NCI-H2227 treated with DMSO at 0.1 percent for 48 hours (cell line): ENCODE measurements at places on chromosomes 5 and 9.

DNA sequence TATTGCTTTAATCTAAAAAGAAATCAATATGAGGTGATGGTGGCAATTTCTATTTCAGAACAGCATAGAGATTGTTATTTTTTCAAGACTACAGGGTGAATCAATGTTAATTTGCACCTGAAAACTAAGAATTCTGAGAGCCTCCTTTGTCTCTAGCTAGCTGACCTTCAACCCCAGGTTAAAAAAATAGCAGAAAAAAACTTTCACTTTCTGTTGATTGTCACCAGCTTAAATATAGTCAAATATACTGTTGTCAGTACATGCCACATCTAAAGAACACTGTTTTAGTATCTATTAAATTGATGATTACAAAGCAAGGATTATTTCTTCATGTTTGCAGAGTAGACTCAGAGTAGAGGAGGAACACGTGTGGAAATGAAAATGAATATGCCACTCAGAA is 1371.4 kb downstream of the MAT2B start:
- no peak for DNase-seq

- no peak for DNase-seq
Observed at GRCh38 chr9:112028242-112029221, 131.9 kb downstream of the UGCG start.

- DNase-seq: no peak
Observed at GRCh38 chr5:62059960-62060359, 246.0 kb upstream of the KIF2A start.

GRCh38 chr5:44028226-44028625 is 361.0 kb downstream of the FGF10 start:
- DNase-seq: no peak

GRCh38 chr5:179615203-179615602 is 8.3 kb downstream of the HNRNPH1 start:
- DNase-seq: no peak

- no peak for DNase-seq
Observed at GRCh38 chr5:156907667-156908066, 55.4 kb downstream of the TIMD4 start.

- no peak for DNase-seq
Observed at GRCh38 chr5:99089822-99090549, 161.2 kb upstream of the CHD1 start.

DNA sequence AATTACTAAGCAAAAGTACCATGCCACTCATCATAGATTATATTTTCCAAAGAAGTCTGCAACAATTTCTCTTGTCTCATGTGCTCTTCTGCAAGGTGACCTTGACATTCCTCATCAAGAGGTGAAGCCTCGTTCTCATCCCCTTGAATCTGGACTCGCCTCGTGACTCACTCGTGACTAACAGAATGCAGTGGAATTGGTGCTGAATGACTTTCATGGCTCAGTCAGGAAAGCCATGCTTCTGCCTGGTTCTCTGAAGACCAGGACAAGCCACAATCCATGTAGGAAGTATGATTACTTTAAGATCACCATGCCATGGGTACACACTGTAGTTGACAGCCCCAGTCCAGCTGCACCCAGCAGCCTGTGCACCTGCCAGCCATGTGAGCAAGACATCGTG is 335.8 kb downstream of the GADD45G start:
- DNase-seq: no peak

- DNase-seq: no peak
Observed at GRCh38 chr9:134333234-134333873, 7.1 kb downstream of the RXRA start.

- DNase-seq: no peak
Observed at GRCh38 chr9:122821278-122821943, 7.0 kb downstream of the PDCL start.

DNA sequence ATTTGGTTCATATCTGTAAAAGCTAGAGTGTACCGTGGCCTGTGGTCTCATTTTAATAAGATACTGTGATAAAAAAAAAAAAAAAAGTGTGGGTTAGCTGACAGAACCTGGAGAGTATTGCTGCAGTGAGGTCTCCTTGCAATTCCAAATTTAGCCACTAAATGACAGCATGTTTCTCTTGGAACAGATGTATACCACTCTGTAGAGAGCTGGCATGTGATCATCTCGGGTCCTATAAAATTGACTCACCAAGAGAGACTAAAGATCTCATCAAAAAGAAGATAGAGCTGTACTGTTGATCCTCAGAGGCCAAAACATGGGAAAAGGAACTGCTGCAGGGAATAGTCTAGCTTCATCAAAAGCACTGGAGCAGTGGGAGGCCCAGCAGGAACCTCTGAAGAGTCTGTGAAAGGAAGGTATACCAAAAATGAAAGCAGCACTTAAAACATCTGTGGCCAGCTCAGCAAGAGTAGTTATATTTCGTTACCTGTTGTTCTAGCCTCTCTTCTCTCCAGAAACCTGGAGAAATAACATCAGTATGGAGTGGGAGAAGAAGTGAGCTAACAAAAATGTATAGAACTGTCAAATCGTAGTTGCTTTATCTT is 826.8 kb downstream of the EFNA5 start:
- no peak for DNase-seq

GRCh38 chr9:78775696-78776295 is 478.9 kb downstream of the PSAT1 start:
- DNase-seq: no peak
